Mesenchymal stem cell (in vitro differentiated cells and primary cell): ENCODE measurements at places on chromosomes 7 and 10.

GRCh38 chr10:110404413-110404812, 93.3 kb upstream of the DUSP5 start:
- DNase-seq, result no peak

- no peak for DNase-seq
Observed at GRCh38 chr10:76779796-76780301, 857.8 kb downstream of the KCNMA1 start.

DNA sequence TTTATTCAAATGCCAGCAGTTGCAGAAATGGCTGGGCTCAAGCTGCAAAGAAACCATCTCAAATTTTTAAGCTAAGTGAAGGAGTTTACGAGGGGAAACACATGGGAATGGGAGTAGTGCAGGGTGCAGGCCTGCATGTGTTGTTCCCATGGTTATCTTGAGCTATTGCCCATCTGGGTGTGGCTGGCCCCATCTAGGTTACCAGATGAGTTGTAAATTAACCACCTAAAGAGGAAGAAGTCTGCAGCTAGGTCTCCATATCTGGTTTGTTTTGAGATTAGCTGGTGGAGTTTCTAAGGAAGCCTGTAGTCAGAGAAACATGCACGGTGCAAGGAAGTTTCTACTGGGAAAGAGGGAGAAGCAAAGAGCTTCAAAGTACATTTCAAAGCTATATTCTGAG, 23.3 kb upstream of the STEAP2 start:
- no peak for DNase-seq

DNA sequence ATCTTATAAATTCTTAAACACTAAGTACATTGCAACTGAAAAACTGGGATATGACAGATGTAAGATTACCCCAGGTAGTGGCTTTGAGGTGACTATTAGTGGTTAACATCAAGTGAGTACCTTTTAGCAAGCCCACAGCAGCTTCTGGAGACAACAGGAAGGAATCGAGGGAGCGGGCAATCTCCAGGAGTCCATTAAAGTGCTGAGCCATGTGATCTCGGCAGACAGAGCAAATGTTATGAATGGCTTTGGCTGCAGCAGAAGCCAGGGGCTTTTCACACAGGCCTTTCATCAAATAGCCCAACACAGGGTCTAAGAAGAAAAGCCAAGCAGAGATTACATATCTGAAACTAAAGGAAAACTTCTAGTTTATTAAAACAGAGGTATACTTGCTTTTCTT, 48.9 kb downstream of the IRF5 start:
- no peak for DNase-seq

DNA sequence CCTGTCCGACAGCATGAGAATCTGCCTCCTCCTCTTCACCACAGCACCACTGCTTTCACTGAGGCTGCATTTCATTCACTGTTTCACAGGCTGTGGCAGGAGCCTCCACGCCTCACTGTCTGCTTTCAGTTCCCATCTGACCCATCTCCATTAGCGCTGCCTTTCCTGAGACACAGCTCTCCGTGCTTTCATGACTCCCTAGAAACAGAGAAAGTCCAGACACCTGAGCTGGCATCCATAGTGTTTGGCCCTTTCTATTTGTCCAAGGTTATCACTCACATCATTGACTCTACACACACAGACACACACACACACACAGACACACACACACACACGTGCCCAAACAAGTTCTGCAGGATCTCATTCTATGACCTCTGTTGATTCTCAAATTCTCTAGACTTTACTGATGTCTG, 5.2 kb downstream of the LGI1 start:
- no peak for DNase-seq

DNA sequence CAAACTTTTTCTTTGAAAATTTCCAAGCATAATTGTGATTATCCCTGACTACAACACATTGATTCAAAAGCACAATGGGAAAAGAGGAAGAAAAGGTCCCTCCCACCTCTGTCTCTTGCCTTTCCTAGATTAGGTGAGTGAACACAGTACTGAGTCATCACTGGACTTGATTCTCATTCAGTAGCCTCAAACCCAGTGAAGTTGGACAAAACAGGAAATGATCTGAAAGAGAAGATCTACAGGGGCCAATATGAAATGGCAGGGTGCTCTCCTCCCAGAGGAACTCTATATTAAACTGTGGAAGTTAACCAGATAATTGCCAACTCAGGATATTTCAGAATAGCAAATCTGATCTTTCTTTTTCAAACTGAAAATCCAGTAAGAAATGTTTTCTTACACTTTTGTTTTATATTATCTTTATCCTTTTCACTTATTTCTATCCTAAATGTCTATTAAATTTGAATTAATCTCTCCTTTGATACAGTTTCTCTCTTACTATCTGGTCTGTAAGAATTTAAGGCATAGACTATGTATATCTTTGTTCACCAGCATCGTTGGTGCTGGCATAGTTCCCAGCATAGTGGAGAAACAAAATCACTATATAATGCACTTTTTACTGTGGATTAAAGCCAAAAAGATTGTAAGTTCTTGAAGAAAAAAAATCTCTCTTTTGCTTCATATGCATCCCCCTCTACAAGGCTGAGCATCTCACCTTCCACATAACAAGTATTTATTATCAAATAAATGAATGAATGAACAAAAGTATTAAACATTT, 41.4 kb upstream of the IKZF1 start:
- DNase-seq, result no peak
